ENCODE measurements at places on chromosomes 16 and 17. TPM values are rescaled to one million over a fixed set of nuclear protein-coding genes. Genes with fewer than 3 reads are reported as not detected.

SSTR5 gene
- total RNA-seq: 2.4 TPM

ZFP1 gene
- total RNA-seq: 6.2 TPM

GRCh38 chr16:77963185-77964044, 58.9 kb upstream of the CLEC3A start:
- H3K36me3 ChIP-seq: no peaks in the 10 kb centered on the region
- H3K27ac ChIP-seq: no peak overlapping the region
- DNase-seq: no peak
- H3K27me3 ChIP-seq: no peaks in the 10 kb centered on the region
- H3K4me3 ChIP-seq: no peak overlapping the region
- H3K4me1 ChIP-seq: no peaks in the 10 kb centered on the region

DNA sequence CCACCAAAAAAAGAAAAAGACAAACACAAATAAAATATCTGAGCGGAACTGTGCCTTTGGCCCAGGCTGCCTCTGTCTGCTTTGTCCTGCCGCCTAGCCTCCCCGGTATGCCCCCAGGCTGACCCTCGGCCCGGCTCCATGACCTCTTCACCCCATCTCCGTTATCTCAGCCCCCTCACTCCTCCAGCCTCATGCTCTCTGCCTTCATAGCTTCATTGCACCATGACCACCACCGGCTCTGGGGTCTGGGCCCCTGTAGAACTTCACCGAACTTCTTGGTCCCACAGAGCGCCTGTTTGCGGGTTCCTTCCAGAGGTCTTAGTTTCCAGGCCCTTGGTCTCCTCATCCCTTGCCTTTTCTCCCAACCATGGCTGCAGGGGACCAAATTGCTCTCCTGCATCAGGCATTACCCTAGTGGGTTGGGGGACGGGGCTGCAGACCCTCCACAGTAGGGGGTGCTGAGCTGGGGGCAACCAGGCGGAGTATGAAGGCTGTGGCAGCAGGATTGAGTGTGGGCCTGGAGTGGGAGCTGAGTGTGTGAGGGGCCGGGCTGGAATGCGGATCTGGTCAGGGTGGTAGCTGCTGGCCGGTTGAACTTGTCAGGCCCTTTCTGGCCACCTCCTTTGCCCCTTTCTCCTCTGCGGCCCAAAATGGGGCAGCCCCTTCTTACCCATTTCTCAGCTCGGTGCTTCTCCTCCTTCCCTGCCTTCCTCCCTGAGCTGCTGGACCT, 6.9 kb downstream of the HIRIP3 start:
- DNase-seq: no peak
- no peak overlapping the region for H3K4me3 ChIP-seq
- no peaks in the 10 kb centered on the region for H3K27me3 ChIP-seq
- no peaks in the 10 kb centered on the region for H3K4me1 ChIP-seq
- H3K36me3 ChIP-seq: peaks cover 99% of the 10 kb centered on the region

IGF2BP1 gene
- 0.04 TPM for total RNA-seq

GRCh38 chr17:70072546-70073309, 2.3 kb upstream of the KCNJ16 start:
- no peak overlapping the region for H3K27ac ChIP-seq
- no peak overlapping the region for H3K4me3 ChIP-seq
- no peaks in the 10 kb centered on the region for H3K4me1 ChIP-seq
- H3K36me3 ChIP-seq: no peaks in the 10 kb centered on the region
- no peak for DNase-seq

- no peaks in the 10 kb centered on the region for H3K36me3 ChIP-seq
- H3K4me3 ChIP-seq: no peak overlapping the region
- no peaks in the 10 kb centered on the region for H3K27me3 ChIP-seq
Observed at GRCh38 chr17:13562271-13562800, 39.4 kb downstream of the HS3ST3A1 start.

DNA sequence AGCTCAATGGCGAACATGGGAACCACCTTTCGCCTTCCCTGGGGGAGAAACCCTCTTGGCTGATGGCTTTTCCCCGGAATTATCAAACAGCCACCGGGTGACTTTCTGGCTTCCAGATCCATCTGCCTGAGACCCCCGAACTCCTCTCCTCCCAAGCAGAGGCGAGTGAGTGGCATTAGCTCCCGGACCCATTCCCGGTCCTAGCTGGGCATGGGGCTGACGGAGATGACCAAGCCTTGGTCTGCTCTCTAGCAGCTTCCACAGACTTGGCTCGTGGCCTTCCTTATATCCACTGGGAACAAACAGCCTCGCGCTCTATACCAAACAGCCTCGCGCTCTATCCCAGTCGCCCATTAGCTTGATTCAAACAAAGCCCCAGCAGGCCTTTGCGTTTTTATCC, 62.4 kb downstream of the CCDC182 start:
- no peak overlapping the region for H3K4me3 ChIP-seq
- no peaks in the 10 kb centered on the region for H3K36me3 ChIP-seq
- peak; percentile 24 for DNase-seq

CD79B gene
- not detected for total RNA-seq

STAT5A gene
- 169 TPM for total RNA-seq

GRCh38 chr16:70433458-70434103, 5.3 kb downstream of the ST3GAL2 start:
- H3K36me3 ChIP-seq: no peaks in the 10 kb centered on the region
- H3K4me1 ChIP-seq: peaks cover 77% of the 10 kb centered on the region
- H3K27ac ChIP-seq: no peak overlapping the region
- no peak overlapping the region for H3K4me3 ChIP-seq
- DNase-seq: peak; percentile 84
- H3K27me3 ChIP-seq: no peaks in the 10 kb centered on the region

- H3K27ac ChIP-seq: no peak overlapping the region
- no peak overlapping the region for H3K4me3 ChIP-seq
- DNase-seq: no peak
- peaks cover 82% of the 10 kb centered on the region for H3K36me3 ChIP-seq
Observed at GRCh38 chr17:19935169-19935568, 42.5 kb downstream of the AKAP10 start.

DNA sequence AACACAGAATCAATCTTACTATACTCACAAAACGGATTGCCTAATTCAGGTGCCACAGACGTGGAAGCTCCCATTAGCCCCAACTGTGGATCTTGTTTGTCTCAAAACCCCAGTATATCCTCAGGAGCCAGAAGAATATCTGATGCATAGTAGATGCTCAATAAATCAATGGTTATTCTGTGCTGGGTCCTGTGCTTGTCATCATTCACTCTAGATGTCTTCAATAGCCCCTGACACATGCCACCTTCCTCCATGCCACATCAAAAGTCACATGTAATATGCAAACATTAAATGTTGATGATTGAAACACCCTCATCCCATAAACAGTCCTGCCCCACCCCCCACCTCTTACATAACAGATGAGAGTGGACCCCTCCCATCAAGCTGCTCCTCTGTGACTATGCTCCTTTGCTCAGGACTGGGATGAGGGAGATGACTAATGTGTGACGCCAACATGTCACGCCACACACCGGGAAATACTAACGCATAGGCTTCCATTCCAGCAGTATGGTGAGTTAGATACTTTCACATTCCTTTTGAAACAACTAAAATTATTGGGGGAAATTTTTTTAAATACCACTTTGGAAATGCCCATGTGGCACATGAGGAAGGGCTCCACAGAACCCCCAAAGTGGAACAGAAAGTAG, 267.6 kb upstream of the SDK2 start:
- H3K27me3 ChIP-seq: no peaks in the 10 kb centered on the region
- DNase-seq: no peak
- no peaks in the 10 kb centered on the region for H3K4me1 ChIP-seq
- H3K36me3 ChIP-seq: no peaks in the 10 kb centered on the region
- no peak overlapping the region for H3K4me3 ChIP-seq
- H3K27ac ChIP-seq: no peak overlapping the region

DNA sequence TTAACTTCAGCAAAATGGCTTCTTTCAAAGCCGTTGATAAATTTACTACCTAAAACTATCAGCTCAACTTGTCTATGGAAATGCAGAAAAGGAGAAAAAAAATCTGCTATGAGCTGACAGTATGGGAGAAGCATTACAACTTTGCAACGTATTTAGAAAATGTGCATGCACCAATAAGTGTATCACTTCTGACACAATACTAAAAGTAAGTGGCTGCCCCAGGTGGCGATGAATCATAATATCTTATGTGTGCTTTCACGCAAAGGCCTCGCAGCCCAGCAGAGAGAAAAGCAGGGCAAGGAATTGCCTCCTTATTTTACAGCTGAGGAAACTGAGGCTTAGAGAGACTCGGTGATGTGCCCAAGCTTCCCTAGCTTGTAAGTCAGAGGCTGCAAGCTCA, 101.8 kb downstream of the SALL1 start:
- H3K4me1 ChIP-seq: no peaks in the 10 kb centered on the region
- no peak for DNase-seq
- no peaks in the 10 kb centered on the region for H3K36me3 ChIP-seq
- H3K4me3 ChIP-seq: no peak overlapping the region

GRCh38 chr16:85523602-85524364, 89.3 kb upstream of the GSE1 start:
- no peak overlapping the region for H3K4me3 ChIP-seq
- H3K27me3 ChIP-seq: no peaks in the 10 kb centered on the region
- DNase-seq: no peak
- no peaks in the 10 kb centered on the region for H3K4me1 ChIP-seq

GRCh38 chr17:78300962-78301820, 58.7 kb downstream of the SOCS3 start:
- no peak for DNase-seq
- no peak overlapping the region for H3K27ac ChIP-seq
- H3K4me3 ChIP-seq: no peak overlapping the region
- no peaks in the 10 kb centered on the region for H3K27me3 ChIP-seq
- no peaks in the 10 kb centered on the region for H3K4me1 ChIP-seq

RNF43 gene
- 26.4 TPM for total RNA-seq

NPIPA7 gene
- 5.7 TPM for total RNA-seq

DNA sequence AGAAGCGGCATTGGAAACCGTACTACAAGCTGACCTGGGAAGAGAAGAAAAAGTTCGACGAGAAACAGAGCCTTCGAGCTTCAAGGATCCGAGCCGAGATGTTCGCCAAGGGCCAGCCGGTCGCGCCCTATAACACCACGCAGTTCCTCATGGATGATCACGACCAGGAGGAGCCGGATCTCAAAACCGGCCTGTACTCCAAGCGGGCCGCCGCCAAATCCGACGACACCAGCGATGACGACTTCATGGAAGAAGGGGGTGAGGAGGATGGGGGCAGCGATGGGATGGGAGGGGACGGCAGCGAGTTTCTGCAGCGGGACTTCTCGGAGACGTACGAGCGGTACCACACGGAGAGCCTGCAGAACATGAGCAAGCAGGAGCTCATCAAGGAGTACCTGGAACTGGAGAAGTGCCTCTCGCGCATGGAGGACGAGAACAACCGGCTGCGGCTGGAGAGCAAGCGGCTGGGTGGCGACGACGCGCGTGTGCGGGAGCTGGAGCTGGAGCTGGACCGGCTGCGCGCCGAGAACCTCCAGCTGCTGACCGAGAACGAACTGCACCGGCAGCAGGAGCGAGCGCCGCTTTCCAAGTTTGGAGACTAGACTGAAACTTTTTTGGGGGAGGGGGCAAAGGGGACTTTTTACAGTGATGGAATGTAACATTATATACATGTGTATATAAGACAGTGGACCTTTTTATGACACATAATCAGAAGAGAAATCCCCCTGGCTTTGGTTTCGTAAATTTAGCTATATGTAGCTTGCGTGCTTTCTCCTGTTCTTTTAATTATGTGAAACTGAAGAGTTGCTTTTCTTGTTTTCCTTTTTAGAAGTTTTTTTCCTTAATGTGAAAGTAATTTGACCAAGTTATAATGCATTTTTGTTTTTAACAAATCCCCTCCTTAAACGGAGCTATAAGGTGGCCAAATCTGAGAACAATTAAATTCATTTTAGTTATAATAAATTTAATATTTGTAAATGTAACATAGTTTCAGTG, 1.7 kb downstream of the HEXIM1 start:
- H3K27ac ChIP-seq: peak overlapping the region; percentile 86
- H3K4me1 ChIP-seq: peaks cover 40% of the 10 kb centered on the region
- peak overlapping the region; percentile 97 for H3K4me3 ChIP-seq
- no peaks in the 10 kb centered on the region for H3K27me3 ChIP-seq

DNA sequence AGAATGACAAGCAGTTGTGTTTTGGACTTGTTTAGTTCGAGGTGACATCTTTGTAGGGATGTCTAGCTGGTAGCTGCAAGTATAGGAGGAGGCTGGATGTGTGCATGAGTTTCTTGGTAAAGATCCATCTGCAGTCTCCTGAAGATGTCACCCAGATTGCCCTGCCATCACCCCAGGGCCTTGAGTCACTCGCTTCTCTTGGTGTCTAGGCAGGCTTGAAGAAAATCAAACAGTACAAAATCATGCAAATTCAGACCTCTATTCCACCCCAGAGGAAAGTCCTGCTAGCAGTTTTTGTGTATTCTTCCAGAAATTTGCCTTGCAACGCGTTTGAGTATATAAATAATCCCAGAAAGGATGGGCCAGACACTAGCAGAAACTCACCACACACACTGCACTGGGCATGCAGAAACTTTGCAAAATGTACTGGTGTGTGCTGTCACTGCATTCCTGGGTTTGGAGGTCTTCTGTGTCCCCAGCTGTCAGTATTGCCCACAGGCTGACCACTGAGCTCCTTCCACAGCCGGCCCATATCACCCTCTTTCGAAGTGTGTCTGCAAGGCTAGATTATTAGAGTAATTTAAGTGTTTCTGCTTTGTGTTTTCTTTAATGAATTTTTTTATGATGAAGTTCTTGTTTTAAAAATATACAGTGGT, 51.5 kb downstream of the TENT4B start:
- H3K27ac ChIP-seq: peak overlapping the region; percentile 84
- no peaks in the 10 kb centered on the region for H3K27me3 ChIP-seq
- no peak overlapping the region for H3K4me3 ChIP-seq

GRCh38 chr17:30224419-30224960, 11.0 kb downstream of the SLC6A4 start:
- DNase-seq: no peak
- no peaks in the 10 kb centered on the region for H3K4me1 ChIP-seq
- no peak overlapping the region for H3K27ac ChIP-seq

All from adrenal gland (tissue), 19 donors.